HEK293T (cell line): ENCODE measurements at places on chromosomes 6 and 20.

DNA sequence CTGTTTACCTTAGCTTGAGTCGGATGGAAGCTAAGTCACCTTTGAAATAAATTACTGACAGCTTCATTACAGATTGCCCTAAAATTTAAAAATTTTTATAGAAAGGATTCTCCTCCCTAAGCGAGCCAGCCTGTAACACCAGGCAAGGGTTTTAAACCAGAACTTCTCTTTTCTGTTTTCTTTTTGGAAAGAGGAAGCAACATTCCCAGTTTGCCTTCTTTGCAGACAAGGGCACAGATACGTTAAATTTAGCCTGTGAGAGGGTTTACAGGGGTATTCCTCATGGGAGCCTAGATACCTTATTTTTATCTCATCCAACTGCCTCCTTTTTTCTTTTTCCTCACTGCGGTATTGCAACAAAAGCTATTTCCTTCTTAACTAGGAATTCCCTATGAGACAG is 45.0 kb downstream of the GNAS start:
- DNase-seq: no peak

DNA sequence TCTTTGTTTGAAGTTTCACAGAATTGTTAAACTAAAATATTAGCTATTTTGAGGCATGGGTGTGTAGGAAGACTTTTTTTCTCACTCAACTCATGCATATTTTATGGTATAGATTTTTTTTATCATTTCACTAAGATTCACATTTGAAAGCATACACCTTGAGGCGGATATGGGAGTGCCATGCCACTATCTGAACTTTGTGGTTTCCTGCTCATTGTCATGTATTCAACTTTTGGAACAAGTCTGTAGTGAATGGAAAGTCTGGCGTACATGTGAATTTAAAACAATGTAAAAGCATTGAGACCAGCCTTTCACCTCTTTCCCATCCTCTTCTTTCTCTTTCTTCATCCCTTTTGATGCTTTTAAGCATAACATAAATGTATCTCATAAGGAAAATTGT is 147.9 kb downstream of the TPBG start:
- no peak for DNase-seq

DNA sequence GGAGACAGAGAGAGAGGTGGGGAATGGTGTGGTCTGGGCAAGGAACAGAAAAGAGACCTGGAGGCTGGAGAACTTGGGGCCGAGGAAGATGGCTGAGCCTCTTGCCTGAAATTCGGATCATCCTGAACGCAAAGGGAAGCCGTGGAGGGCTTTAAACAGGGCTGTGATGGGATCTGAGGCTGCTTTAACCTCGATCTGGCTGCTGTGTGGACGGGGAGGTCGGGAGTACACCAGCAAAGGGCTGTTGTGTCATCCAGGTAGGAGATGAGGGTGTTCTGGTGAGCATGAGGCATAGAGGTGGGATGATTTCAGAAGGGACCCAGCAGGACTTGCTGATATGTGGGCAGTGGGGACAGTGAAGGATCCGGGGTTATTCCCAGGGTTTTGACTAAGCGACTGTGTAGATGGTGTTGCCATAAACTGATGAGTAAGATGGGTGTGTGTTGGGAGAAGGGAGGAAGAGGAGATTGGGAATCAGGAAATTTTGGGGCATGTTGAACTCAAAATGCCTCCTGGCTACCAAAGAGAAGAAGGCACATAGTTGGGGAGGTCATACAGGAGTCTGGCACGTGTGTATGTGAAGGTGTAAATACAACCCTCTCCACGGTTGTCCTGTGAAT is 158.5 kb downstream of the NFATC2 start:
- DNase-seq: no peak

GRCh38 chr6:154962753-154963152 is 32.4 kb upstream of the TIAM2 start:
- no peak for DNase-seq

- DNase-seq: no peak
Observed at GRCh38 chr20:18613553-18613952, 25.7 kb downstream of the DTD1 start.

DNA sequence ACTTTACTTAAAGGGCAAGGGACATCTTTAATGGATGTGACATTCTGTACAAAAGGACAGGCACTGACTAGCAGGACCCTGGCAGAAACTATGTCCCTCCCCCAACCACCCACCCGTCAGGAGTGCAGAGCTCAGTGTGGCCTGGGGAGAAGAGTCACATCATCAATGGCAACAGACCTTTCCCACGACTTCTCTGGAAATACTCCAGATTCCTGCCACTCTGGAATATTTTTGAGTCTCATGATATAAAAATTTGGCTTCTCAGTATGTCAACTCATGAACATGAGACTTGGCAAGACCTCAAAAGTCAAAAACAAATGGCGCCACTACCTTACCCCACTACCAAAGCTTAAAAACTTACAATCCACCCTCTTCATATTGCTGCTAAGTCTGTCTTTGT is 118.3 kb downstream of the SLC23A2 start:
- no peak for DNase-seq

- no peak for DNase-seq
Observed at GRCh38 chr20:33444797-33445560, 1.4 kb upstream of the SNTA1 start.

GRCh38 chr6:142444376-142444775 is 142.6 kb downstream of the ADGRG6 start:
- no peak for DNase-seq

GRCh38 chr20:652615-653109 is 338 bp downstream of the SRXN1 start:
- no peak for DNase-seq

GRCh38 chr6:45965007-45965406 is 50.7 kb downstream of the CLIC5 start:
- no peak for DNase-seq

DNA sequence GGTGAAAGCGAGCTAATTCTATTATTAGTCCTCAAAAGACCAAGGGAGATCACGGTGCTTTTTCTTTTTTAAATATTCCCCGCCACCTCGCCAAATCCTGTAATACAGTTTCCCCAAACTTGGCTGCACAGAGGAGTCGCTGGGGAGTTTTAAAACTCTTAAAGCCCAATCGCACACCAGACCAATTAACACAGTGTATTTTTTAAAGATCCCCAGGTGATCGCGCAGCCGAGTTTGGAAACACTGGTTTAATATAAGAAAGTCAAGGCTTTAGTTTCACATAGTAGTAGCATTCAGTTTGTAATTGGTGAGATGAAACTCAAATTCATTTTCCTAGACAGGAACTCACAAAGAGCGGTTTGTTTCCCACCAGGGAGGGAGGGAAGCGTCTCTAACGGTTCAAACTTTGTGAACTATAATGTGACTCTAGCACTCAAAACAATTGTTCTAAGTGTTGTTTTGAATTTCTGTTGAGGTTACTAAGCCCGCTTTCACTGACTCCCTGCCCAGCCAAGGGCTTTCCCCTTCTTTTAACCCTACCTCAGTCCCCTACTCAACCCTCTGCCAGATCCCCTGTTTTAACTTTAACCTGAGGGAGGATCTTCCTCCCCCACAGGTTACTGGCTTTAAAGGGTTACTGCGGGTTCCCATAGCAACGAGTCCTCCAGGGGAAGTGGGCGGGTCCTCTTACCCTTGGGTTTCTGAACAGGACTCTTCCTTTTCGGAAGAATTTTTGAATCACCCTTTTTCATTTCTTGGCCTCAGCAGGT is 25.7 kb upstream of the BTBD3 start:
- DNase-seq: peak; percentile 61

- no peak for DNase-seq
Observed at GRCh38 chr20:50663095-50663821, 28.1 kb downstream of the RIPOR3 start.

- DNase-seq: no peak
Observed at GRCh38 chr6:3965071-3965718, 113.7 kb downstream of the FAM217A start.

DNA sequence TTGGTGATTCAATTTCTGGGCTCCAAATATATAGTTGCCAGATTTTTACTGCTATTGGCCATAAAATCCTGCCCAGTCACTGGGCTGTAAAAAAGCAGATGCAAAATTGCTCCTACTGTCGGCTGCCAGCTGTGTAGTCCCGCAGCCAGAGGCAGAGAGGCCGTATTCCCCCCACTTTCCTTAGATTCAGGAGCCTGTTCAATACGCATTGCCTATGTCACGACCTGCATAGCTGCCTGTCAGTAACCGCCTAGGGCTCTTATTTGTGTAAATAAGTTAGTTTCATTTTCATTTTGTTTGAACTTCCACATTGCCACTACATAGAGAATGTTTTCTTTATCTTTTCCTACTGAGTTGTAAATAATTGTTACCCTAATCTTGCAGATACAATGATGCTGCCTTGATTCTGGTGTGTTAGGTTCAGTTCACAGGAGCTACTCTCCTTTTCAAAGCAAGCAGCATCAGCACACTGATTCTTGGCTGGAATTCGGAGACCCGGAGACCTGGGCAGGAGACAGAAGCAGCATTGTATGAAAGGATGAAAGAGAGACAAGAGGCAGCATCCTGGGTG is 46.0 kb upstream of the UST start:
- DNase-seq: no peak

- DNase-seq: no peak
Observed at GRCh38 chr20:35972462-35972861, 4.1 kb downstream of the CNBD2 start.

GRCh38 chr20:54162378-54163009 is 11.3 kb downstream of the CYP24A1 start:
- DNase-seq: no peak

DNA sequence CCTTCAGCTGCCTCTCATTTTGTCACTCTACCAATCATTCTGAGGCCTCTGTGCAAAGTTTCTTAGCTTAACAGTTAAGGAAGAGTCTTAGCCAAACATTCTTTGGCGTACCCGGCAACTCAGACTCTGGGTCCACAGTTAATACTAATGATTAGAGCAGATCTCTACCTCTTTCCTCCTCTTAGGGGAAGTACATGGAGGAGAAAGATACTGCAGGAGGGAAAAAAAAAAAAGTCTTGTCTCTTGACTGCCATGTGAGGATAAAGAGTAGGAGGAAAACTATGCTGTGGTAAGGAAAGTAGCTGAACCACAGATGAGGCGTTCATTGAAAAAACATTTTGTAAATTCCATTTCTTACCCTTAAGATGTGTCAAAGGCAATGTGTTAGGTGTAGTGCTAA is 44.0 kb upstream of the MARCKS start:
- no peak for DNase-seq

DNA sequence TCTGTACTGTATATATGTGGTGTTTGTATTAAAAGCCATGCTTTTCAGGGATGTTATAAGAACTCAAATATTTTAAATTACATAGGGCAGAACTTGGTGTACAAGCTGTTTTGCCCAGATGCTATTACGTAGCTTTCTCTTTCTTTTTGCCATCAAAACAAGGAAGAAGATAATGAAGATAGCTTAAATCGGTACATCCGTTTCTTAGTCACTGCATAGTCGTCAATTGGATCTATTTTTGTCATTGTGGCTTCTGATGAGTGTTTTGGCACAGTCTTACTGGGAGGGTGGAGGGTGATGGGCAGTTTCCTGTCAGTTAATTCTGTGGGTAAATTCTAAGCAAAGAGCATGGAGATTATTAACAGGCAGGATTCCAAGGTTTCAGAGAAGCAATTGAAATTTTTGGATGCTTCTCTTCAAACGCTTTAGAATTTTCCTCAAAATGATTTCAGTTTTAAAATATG is 649.1 kb upstream of the GJE1 start:
- DNase-seq: no peak

DNA sequence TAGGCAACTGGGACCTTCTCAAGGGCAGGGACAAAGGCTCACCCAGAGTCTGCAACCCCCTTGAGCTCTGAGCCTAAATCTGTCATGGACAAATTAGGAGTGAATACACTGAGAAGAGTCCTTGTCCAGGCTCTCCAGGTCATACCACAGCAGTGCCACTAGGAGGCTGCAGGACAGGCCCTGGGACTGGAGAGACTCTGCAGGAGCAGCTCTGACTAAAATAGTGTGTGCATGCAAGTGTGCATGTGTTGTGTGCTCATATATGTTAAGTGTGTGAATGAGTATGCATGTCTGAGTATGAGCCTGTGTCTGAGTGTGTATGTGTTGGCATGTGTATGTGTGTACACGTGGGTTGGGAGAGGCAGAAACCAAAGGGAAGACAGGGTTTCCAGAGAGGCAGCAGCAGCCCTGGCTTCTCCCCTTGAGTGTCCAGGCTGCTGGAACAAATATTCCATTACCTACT is 27.1 kb downstream of the MRPL14 start:
- peak; percentile 44 for DNase-seq

GRCh38 chr6:35328108-35328723 is 14.1 kb upstream of the PPARD start:
- peak; percentile 9 for DNase-seq

DNA sequence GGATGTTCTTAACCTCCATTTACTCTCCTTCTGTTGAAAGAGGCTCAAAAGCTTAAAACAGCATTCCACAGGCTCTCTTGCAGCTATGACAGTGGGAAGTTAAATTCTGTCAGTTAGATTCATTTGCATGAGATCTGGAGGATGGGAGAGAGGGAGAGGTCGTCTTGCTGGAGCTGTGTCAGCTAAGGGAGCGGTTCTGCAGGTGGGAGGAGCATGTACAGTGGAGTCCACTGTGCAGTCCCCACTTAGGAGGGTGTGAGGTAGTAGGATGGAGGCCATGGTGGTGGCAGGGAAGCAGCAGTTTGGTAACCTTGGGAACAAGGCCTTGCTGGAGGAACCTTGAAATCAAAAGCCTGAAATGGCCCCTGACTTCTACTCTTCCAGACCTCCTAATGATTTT is 12.0 kb upstream of the B4GALT5 start:
- DNase-seq: no peak

- peak; percentile 81 for DNase-seq
Observed at GRCh38 chr20:51220293-51220706, 197.4 kb upstream of the KCNG1 start.

- DNase-seq: peak; percentile 22
Observed at GRCh38 chr20:10217721-10218410, 764 bp upstream of the SNAP25 start.

DNA sequence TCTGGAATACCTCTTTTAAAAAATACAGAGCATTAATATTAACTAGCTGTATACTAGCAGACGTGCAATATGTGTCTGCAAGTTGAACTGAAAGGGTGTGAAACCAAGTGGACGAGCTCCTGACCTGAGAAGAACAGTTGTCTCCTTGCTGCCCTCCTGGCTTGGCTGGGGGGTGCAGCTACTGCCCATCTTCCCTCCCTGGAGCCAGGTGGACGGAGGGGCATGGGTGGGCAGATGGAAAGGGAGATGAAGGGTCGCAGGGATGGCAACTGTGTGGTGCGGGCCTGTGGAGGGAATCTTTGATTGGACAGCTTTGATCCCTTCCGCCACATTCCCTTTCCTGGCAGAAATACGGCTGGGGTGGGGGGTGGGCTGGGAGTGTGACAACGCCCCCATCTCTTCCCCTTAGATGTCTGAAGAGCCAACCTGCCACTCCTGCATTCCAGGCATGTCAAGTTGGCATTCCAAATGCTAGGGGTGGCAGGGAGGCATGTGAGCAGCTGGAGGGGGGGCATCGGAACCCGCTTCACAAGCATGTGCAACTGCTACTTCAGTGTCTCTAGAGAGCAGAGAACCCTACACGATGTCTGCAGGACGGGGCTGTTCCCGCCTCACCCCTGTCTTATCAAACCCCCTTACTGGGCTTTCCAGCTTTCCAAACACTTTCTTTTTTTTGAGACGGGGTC is 37.3 kb downstream of the SRSF3 start:
- DNase-seq: no peak

- DNase-seq: peak; percentile 29
Observed at GRCh38 chr6:123715006-123715863, 78.5 kb upstream of the TRDN start.
